ENCODE measurements at places on chromosomes 7 and 10.

DNA sequence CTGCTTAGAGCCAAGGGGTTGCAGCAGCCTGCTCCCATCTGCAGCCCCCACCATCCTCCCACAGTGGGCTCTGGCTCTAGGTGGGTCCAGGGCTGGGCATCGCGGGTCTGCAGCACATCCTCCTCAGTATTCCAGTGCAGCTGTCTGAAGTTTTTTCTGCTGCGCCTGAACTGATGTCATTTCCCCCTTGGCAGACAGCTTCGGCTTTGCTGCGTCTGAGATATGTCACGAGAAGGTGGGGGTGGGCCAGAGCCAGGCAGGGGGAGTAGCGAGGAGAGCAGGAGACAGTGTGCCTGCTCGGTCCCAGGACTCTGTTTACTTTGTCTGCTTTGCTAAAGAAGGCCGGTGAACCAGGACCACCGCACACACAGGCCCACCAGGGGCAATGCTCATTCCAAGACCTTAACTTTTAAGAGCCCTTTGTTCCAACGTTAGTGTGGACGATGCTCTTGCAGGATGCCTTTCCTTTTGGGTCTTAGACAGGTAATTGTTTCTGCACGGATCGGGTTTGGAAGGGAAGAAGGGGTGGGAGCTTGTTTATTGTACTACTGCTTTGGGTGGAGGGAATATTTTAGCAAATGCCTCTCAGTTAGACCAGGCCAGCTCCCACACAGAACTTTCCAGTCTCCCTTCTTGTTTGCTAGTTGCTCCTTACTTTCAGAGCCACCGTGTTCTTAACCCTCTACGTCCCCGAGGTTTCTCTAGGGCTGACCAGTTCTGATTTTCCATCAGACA lies 32.4 kb downstream of the WBP1L start:
- no peak for DNase-seq

- no peak for DNase-seq
Observed at GRCh38 chr10:12349629-12350166, 351 bp downstream of the CAMK1D start.

- DNase-seq: no peak
Observed at GRCh38 chr7:156666368-156667109, 26.0 kb downstream of the RNF32 start.

DNA sequence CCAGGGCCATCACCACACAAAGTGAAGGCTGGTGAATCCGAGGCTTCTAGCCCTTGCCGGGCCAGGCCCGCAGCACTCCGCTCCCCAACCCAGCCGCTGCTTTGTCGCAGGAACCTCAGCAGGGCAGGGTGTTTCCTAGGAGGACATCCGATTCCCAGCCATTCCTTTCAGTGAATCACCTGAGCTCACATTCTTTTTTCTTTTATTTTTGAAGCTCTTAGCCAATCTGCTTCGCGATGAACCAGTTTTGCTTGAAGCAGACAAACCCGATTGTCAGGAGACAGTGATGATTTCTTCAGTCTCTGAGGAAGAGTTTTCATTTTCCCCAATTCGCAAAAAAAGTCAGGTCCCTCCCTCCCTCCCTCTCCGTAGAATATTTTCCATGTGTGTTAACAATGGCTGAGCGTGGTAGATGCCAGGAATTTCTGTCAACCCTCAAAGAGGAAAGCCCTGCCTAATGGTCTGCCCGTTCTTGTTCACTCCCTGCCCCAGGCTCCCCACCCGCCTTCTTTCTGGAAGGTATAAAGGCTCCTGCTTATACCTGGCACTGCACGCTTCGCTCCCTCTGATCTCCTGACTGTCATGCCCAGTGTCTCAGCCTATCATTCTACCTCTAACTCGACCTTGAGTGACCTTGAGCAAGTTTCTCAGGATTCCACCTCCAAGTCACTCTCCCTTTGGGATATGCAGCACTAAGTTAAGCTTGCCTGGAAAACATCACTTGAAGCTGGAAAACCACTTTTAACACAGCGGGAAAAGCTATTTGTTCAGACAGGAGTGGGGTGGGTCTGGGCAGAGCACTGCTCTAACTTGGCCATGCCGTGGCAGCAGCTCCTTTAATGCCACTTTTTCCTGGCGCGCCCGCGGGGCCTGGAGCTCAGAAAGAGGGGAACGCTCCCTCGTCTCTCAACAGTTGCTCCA lies 35.1 kb downstream of the EGFR start:
- DNase-seq: no peak

GRCh38 chr7:15925608-15926007 lies 239.1 kb upstream of the MEOX2 start:
- no peak for DNase-seq

DNA sequence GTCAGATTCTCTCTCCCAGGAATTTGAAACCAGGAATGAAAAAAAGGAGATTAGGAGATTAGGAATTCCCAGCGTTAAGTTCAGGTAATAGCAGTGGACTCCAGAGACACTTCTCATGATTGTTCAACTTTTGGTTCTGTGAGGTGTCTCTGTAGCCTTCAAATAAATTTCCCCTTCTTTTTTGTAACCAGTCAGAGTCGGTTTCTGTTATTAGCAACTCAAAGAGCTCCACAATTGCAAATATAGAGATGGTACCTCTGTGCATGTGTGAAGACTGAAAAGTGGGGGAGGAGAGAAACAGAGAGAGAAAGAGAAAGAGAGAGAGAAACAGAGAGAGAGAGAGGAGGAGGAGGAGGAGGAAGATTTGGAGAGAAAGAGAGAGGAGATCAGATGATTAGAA lies 112.8 kb upstream of the STEAP1B start:
- DNase-seq: no peak

GRCh38 chr7:44052771-44053365 lies 8.4 kb downstream of the DBNL start:
- DNase-seq: no peak

GRCh38 chr7:66426332-66426731 lies 202.3 kb upstream of the KCTD7 start:
- no peak for DNase-seq

DNA sequence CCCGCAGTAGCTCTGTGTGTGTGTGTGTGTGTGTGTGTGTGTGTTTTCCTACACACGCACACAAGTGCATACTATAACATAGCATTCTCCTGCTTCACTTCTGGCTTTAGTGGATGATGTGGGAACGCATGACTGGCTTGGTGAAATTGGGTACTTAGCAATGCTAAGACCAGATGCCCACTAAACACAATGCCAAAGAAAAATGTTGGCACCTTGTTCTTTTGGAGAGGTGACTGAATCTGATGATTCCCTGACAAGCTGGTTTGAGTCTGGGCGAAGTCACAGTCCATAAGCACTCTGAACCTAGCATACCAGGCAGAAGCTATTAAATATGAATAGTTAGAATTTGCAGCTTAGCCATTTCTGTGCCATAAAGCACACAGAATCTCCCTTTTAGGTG lies 68.0 kb upstream of the CDCA7L start:
- DNase-seq: no peak

DNA sequence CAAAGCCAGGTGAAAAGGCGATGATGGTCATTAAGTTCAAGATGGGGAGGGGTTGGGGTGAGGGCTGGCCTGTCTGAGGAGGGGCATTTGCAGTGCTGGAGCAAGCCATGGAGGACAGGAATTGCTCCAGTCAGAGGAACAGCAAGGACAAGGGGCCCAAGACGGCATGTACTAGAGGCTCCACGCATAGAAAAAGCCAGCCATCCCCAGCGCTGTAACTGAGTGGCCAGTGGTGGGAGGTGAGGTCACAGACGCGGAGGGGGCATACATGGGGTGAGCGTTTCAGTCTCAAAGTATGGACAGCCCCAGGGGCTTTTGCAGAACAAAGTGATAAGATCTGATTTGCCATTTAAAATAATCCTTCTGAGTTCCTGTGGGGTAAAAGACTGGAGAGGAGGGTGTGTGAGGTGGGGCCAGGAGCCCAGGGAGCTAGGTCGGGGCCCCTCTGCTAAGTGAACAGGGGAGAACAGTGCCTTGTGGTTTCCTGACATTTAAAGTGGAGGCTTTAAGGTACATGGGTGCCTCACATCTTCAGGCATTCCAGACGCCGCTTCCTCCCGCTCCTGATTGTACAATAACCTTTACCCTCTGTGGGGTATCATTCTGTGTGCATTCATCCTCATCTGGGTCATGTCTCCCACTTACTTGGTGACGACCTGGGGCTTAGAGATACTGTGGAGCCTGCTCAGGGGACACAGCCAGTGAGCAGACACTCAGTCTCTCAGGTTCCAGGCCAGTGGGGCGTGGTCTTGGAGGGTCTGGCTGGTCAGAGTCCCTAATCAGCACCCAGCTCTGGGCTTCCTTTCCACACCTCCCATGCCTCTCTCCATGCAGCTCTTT lies 105.6 kb upstream of the GPR26 start:
- no peak for DNase-seq

DNA sequence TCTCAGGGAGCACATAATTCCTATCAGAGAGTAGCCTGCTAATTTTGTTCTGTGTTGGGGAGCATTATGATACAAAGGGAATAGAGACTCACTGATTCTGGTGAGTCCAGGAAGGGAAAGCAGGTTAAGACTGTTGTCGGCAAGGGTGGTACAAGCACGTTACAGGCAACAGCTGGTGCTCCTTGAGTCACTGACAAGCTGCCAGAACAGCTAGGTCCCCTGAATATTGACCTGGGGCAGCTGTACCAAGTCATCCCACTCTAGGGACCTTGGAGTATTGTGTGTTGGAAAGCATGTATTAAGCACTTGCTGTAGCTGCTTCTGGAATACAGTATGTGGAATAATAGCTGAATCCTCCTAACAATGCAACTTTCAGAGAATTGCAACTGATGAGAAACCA lies 37.0 kb upstream of the GLCCI1 start:
- DNase-seq: no peak

GRCh38 chr10:4448030-4448429 lies 378.0 kb upstream of the AKR1E2 start:
- DNase-seq: no peak

DNA sequence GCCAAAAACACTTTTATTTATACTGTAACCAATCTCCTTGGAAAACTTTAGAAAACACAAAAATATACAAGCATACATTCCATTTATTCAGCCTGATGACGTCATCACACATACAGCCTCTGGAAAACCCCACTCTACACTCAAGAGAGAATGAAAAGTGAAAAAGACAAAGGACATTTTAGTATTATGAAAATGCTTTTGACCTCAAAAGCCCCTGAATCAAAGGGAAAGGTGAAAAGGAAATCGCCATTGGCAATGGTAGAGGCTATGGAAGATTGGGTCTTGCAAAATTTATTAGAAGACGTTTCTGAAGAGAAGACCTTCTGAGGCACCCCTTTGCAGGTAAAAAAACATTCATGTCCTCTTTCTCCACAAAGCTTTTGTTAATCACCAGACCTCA lies 82.9 kb upstream of the STRIP2 start:
- DNase-seq: no peak

Measured in NCI-H526 (cell line).